ENCODE measurements at places on chromosomes 6 and 20.

- peak; percentile 43 for DNase-seq
Measured at GRCh38 chr20:56249244-56249955, 868 bp downstream of the MC3R start.

- no peak for DNase-seq
Measured at GRCh38 chr6:48429021-48429420, 318.0 kb upstream of the PTCHD4 start.

GRCh38 chr6:124854338-124854922 is 107.8 kb upstream of the RNF217 start:
- no peak for DNase-seq

GRCh38 chr20:17610566-17611289 is 40.9 kb downstream of the DSTN start:
- no peak for DNase-seq

GRCh38 chr20:34637245-34638038 is 39.5 kb downstream of the PIGU start:
- no peak for DNase-seq

- peak; percentile 34 for DNase-seq
Measured at GRCh38 chr6:21666201-21666691, 72.7 kb downstream of the SOX4 start.

- no peak for DNase-seq
Measured at GRCh38 chr6:25202504-25202903, 76.7 kb upstream of the CARMIL1 start.

DNA sequence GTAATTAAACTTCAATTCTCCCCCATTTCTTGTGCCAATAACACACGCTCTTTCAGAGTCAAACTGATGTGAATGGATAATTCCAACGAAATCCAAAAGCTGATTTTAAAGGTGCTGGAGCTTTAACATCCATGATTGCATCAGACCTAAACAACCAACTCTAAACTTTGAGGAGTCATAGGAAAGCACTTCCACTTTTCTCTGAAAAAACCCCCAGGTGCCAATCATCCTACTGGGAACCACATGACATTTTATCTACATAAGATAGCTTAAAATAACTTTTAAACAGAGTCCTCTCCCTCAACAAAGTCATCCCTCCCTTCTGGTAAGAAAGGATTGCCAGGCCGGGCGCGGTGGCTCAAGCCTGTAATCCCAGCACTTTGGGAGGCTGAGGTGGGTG is 167.7 kb upstream of the PDE10A start:
- DNase-seq: no peak

- DNase-seq: no peak
Measured at GRCh38 chr6:139367810-139368351, 6.6 kb downstream of the CITED2 start.

- DNase-seq: peak; percentile 55
Measured at GRCh38 chr20:41047975-41048305, 19.3 kb downstream of the TOP1 start.

DNA sequence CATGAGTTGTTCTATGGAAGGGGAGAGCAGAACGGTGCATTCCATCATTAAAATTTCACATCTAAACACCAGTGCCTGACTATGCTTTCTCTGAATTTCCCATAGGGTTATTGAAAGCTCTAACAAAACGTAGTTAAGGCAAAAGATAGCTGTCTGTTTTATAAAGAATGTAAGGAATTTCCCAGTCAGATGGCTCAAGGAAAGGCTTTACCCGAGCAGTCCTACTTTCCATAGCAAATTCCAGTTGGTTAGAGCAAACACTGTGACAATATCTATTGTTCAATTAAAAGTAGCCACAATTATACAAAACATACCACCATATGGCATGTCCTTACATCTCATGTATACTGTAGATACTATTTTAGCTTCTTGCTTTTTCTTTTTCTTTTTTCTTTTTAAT is 1059.5 kb upstream of the FLRT3 start:
- no peak for DNase-seq

DNA sequence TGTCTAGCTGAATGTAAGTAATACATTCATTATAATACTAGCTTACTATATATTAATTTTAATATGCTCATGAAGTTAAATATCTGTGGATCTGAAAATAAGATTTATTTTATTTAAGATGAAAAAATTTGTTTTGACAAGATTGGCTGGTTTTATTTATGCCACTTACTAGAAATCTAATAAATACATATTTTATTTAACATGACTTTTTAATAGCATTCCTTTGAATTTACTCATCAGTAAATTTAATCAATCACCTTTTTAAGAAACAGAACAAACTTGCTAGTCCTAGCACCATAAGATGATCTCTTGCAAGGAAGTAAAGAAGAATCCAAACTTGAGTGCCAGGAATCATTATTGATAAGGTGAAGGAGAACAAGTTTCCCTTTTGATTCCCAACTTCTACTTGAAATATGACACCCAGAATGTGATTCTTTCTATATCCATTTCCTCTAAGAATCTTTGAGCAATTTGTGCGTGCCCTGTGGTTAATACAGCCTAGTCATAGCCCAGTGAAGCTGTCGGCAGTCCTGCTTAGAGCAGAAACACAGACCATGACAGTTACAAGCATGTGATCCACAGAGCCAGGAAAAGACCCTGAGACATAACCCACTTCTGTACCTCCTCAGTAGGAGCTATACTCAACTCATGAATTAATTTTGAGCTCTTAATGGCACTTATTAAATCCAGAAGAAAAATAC is 282.3 kb upstream of the QKI start:
- DNase-seq: no peak

- peak; percentile 6 for DNase-seq
Measured at GRCh38 chr6:24524805-24525204, 30.0 kb downstream of the ALDH5A1 start.

GRCh38 chr20:10659651-10660601 is 13.9 kb downstream of the JAG1 start:
- DNase-seq: no peak

DNA sequence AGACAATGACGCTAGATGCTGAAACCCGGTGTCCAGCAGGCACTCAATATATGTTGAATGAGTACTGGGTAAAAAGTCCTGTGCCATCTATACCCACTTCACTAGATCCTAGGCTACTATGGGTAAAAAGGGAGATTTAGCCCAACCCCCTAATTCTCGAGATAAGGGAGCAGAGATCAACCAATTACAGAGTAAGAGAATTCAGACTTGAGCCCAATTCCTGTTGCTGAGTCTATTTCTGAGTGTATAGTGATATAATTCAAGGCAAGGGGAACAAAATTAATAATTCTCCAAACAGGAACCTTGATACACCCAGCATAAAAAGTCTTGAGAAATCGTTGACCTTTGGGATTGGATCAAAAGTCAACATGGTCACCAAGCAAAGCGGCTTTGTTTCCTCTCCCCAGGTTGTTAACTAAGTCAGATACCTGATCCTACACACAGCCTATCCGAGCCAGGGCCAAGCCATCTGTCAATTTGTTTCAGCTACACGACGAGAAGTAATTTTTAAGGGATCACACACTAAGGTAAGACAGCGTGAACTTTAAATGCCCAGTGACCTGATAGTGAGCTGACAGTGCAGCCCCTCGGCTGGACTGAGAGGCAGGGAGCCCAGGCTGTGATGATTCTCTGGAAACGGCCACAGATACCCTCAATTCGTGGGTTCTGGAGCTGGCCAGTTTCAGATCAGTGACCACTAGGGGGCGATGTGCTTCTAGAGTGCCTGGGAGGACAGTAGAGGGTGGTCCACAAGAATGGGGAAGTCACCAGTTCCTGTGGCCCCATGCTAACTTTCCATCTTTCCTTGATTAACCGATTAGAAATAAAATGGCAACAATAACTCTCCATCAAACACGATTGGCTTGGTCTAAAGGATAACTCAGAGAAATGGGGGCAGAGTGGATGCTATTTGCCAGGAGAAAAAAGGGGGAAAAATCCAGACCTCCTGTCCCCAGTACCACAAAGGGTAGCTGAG is 46.2 kb downstream of the SLC22A23 start:
- DNase-seq: peak; percentile 71

DNA sequence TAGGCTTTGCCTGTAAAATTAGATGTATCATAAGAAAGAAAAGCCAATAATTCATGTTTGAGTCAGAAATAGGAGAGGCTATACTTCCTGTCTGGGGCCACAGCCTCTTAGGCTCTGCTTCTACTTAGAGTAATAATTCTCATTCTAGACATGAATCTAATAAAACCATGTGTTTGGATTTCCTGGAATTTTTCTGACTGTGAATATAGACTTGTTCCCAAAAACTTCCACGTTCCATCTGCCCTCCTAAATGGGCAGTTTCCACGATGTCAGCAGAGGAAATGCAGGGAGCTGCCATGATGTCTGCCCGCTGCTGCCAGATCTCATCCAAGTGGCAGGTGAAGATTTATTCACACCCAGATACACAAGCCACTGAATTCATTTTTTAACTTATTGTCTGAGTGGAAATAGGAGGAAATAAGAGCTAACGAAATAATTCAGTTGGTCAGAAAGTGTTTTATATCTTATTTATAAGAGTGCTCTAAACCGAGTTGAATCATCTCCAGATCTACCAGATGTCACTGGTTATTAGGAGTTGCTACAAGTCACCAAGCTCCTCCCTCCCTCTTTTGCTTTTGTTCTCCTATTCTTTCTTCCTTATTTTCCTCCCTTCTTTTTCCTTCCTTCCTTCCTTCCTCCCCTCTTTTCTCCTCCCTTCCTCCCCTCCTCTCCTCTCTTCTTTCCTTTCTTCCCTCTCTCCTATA is 69.3 kb downstream of the ALDH8A1 start:
- no peak for DNase-seq

- DNase-seq: no peak
Measured at GRCh38 chr20:3436864-3437574, 29.6 kb upstream of the DNAAF9 start.

GRCh38 chr6:144317736-144318135 is 32.6 kb downstream of the UTRN start:
- no peak for DNase-seq

- DNase-seq: no peak
Measured at GRCh38 chr6:169862043-169862891, 110.8 kb downstream of the ERMARD start.

DNA sequence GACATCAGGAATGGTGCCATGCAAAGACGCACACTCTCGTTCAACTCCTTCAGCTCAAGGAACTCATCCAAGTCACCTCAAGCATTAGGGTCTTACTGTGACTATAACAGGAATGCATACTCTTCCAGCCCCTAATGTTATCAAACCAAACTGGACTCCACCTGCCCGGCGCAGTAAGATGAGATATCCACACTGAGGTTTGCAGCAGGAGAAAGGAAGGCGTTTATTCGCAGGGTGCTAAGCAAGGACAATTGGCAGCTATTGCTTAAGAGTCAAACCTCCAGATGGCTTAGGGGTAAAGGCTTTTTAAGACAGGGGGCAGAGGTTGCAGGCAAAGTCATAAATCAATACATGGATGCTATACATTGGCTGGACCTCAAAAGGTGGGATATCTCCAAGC is 159.4 kb upstream of the TAB2 start:
- no peak for DNase-seq

DNA sequence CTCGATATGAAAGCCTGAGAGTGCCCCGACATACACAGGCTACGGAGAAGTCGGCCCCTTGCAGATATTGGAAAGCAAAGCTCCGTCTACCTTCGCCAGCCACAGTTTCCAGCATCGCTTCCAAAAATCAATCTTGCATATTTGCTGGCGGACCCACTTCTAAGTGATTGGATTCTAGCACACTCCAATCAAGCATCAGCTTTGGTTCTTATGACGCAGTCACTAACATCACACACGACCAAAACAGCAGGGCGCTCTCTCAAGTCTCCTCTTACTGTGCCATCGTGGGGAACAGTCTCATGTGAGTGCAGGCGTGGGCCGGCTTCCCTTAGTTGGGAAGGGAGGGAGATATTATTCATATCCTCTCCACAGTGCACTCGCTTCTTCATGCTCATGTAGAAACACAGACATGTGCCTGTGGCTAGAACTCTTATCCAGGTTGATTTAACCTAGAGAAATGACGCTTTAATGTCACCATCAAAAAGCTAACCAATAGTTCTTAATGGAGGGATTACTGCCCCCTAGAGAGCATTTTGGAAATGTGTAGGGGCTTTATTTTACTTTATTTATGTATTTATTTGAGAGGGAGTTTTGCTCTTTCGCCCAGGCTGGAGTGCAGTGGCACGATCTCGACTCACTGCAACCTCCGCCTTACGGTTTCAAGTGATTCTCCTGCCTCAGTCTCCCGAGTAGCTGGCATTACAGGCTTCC is 229.8 kb downstream of the SOD2 start:
- DNase-seq: peak; percentile 1

DNA sequence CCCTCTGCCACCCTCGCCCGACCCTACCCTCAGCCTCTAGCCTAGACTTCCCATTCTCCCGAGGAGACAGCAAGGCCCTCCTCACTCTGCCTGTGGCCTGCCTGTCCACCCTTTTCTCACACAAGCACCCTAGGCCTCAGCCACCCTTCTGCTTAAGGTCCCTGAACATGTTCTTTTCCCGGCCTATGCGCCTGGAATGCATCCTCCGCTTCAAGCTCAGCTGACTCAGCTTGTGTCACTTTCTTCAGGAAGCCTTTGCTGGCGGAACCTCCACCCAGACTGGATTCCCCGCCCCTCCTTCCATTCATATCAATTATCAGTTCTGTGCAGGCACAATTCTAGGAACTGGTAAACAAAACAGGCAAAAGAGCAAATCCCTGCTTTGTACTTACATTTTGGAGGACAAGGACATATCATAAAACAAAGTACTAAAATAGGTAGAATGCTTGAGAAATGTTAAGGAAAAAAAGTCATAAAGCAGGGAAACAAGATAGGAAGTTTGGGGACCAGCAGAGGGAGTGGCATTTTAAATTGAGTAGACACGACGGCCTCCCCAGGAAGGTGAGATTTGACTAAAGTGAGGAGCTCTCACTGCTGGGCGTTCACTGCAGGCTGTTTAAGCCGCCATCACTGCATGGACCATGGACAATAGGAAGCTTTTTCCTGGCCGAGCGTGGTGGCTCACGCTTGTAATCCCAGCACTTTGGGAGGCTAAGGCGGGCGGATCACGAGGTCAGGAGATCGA is 17.9 kb upstream of the SNHG17 start:
- DNase-seq: no peak

DNA sequence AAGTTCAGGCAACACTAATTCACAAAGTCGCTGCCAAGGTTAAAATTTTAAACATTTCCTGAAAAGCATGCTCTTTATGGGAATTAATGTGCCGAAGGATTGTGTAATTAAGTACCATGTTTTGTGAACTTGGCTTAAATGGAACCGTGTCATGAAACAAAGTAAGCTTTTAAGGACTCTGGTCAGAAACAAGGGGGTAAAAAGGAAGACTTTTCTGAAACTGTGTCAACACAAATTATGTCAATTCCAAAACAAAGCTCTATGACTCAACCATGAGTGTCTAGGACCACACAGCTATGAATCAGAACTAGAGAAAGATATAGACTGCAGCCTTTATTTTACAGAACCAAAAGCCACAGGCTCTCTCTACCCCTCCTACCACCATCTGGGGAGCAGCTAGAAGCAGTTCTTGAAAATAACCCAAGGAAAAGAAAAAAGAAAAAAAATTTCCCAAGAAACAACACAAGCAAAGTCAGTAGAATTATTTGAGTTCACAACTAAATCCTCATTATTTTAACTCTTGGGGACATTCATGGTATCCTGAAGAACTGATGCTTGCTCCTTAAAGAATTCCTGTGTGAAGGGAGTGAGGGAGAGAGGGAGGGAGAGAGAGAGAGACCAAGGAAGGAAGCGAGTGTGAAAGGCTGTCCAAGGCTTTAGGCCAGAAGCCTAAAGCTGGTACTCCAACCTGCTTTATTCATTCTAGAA is 81.9 kb downstream of the ZMYND8 start:
- DNase-seq: peak; percentile 80

All from suppressor macrophage (primary cell).